ENCODE measurements at places on chromosomes 16 and 17.
A peak's percentile ranks its signal among the peaks of the same experiment; 100 is the strongest.

DNA sequence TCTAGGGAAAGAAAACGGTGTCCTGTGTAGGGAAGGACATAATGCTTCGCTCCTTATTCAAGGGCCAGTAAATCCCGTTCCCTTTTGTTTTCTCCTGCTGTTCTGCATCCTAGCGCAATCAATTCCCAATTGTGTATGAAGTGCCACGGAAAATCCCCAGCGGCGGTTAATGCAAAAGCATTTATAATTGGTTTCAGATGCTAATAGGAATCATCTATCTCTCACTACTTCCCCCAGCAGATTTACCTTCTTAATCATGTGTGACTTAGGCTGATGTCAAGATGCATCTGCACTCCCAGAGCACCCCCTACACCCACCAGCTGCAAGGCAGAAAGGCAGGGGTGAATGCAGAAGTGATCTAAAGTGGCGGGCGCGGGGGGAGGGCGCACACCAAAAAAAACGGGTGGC, 32.7 kb upstream of the SSTR2 start:
- DNase-seq, result peak; percentile 46

GRCh38 chr17:49901460-49902331, 53.8 kb upstream of the TAC4 start:
- DNase-seq, result no peak

- no peak for DNase-seq
Observed at GRCh38 chr16:31008149-31008548, 2.3 kb downstream of the STX1B start.

GRCh38 chr17:61478026-61478789, 26.0 kb downstream of the TBX4 start:
- DNase-seq, result no peak

DNA sequence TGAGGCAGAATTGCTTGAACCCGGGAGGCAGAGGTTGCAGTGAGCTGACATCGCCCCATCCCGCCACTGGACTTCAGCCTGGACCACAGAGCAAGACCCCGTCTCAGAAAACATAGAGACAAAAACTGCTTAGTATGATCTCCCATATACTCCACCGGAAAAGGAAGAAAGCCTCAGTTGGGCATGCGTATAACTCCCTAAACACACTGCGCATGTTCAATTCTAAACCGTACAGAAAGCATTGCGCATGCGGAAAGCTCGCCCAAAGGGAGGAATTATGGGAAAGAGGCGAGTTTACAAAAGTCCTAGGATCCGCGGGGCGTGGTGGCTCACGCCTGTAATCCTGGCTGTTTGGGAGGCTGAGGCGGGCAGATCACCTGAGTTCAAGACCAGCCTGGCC, 312.7 kb upstream of the ERCC4 start:
- DNase-seq, result no peak

DNA sequence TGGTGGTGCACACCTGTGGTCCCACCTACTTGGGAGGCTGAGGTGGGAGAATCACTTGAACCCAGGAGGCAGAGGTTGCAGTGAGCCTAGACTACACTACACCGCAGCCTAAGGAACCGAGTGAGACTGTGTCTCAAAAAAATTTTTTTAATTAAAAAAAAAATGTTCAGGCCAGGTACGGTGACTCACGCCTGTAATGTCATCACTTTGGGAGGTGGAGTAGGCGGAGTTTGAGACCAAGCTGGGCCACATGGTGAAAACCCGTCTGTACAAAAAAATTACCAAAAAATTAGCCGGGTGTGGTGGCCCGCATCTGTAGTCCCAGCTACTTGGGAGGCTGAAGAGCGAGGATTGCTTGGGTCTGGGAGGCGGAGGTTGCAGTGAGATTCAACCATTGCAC, 3.6 kb upstream of the FAM222B start:
- DNase-seq, result no peak

DNA sequence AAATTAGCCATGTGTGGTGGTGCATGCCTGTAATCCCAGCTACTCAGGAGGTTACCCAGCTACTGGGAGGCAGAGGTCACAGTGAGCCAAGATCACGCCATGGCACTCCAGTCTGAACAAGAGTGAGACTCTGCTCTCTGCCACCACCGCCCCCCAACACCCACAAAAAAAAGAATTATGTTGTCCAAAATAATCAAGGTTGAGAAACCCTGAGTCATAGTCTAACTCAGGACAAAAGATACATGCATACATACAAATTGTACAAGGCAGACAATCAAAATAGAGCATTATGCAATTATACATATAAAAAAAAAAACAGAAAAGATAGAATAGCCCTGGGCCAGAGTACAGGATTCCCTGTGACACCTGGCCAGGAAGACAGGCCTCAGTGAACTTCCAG, 6.6 kb upstream of the KPNB1 start:
- no peak for DNase-seq

GRCh38 chr16:57364143-57364542, 5.6 kb downstream of the CCL22 start:
- no peak for DNase-seq

GRCh38 chr17:71229070-71229469, 891.8 kb upstream of the SOX9 start:
- no peak for DNase-seq

GRCh38 chr16:30895627-30896260, 670 bp upstream of the CTF1 start:
- DNase-seq, result no peak

- no peak for DNase-seq
Observed at GRCh38 chr17:47952171-47953021, 5.3 kb downstream of the PRR15L start.

- no peak for DNase-seq
Observed at GRCh38 chr16:83925095-83925905, 26.4 kb downstream of the MLYCD start.

DNA sequence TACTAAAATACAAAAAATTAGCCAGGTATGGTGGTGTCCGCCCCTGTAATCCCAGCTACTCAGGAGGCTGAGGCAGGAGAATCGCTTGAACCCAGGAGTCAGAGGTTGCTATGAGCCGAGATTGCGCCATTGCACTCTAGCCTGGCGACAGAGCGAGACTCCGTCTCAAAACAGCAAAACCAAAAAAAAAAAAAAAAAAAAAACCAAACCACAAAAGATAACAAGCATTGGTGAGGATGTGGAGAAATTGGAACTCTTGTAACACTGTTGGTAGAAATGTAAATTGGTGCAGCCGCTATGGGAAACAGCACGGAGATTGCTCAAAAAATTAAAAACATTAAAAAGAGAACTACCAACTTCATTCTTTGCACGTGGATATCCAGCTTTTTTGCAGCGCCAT, 119.4 kb downstream of the OR1D5 start:
- DNase-seq, result no peak

DNA sequence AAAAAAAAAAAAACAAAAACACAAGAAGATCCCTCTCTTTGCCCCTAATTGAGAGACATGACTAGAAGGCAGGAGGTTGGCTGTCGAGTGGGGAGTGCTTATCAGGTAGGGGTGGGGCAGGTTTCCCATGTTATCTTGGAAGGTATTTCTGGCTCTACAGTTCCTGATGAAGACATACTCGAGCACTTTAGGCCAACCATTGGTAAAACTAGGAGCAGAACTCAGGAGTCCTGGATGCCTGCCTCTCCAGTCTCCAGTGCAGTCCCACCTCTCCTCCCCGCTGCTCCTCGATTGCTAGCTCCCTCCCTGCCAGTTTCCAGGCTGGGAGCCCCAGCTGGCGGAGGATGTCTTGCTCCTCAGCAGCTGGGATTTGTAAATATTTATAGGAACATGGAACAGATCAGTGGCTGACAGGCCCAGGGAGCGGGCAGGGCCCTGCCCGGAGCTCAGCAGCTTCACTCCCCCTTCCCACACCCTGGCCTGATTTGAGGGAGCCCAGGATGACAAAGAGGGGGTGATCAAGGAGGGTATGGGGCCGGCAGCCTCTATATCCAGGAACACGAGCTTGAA, 11.4 kb upstream of the C1QL1 start:
- DNase-seq, result peak; percentile 61

DNA sequence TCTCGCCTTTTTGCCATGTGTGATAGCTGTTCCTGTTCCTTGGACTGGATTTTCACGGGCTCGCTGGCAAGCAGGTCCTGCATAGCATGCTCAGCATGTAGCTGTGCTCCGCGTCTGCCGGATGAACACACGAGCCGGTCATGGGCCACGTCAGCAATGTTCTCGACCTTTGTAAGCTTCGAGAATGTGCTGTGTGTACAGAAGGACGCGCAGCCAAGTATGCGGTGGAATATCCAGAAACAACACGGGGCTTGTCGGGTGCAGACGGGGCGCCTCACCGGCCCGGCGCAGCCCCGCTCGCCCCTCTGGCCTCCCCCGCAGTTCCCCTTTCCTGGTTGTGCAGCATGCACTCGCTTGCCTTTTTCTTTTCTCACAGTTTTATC, 42.2 kb downstream of the RPTOR start:
- DNase-seq, result peak; percentile 25

DNA sequence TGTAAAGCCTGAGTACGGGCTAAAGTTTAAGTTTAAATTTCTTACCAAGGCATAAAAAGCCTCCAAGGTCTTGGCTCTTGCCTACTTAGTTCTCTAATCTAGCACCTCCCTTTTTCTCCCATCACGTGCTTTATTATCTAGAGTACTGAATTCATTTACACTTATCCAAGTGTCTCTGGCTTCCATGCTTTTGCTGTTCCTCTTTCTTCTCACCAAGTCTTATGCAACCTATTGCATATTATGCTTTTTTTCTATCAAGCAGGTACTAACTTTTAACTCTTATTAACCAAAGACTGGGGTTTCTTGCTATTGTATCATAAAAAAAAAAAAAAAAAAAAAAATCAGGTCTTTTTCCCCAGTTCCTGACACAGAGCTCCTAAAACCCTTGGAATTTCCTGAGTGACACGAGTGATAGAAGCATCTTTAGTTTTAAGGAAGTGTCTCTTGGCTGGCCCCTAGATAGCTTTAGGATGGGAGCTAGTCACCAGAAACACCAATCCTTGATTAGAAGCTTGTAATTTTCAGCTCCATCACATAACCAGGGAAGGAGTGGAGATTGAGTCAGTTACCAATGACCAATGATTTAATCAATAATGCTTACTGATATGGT, 44.9 kb downstream of the SSH2 start:
- no peak for DNase-seq

- no peak for DNase-seq
Observed at GRCh38 chr17:40108970-40109824, 8.8 kb upstream of the NR1D1 start.

- no peak for DNase-seq
Observed at GRCh38 chr17:73910206-73910605, 266.0 kb upstream of the SDK2 start.

DNA sequence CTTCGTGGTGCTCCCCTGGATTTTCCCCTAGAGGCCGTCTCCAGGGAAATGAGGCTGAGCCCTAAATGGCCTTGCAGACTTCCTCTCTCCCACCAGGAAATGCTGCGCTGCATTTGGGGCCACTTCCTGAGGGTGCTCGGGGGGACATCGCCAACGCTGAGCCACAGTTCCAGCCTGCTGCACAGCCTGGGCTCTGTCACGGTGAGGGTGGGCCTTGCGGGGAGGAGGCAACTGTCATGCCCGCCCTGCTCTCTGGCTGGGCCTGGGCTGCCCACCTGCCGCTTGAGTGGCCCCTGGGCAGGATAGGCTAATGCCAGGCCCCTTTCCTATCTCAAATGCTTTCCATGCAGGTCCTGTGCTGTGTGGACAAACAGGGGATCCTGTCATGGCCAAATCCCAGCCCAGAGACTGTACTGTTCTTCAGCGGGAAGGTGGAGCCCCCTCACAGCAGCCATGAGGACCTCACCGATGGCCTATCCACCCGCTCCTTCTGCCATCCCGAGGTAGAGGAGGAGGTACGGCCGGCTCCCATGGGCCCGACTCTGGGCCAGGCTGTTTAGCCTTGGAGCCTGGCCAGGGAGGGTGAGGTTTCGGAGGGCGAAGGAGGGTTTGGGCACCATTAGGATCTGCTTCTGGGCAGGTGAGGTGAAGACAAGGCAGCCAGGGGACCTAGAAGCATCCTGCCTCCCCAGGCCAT, 24.2 kb downstream of the CASKIN2 start:
- no peak for DNase-seq

GRCh38 chr17:38967290-38967738, at the start of gene FBXO47:
TSS of gene FBXO47 (minus strand) at chr17:38967403. CDS start at chr17:38963025, 4,378 bp downstream.
- DNase-seq, result peak; percentile 97

DNA sequence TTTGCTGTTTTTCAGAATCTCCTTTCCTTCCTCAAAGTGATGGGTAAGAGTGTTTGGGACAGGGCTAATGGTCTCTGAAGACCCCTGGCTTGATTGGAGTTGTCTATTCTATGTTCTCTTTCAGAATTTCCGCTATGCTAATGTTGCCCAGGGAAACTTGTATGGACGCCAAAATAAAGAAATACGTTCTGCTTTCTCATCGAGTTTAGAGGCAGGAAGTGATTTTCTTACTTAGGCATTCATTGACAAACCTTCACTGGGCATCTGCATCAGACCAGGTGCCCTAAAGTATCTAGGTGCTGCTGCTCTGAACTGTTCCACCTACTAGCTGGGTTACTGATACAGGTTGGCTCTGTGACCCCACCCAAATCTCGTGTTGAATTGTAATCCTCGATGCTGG, 787.9 kb upstream of the EEF2KMT start:
- no peak for DNase-seq

DNA sequence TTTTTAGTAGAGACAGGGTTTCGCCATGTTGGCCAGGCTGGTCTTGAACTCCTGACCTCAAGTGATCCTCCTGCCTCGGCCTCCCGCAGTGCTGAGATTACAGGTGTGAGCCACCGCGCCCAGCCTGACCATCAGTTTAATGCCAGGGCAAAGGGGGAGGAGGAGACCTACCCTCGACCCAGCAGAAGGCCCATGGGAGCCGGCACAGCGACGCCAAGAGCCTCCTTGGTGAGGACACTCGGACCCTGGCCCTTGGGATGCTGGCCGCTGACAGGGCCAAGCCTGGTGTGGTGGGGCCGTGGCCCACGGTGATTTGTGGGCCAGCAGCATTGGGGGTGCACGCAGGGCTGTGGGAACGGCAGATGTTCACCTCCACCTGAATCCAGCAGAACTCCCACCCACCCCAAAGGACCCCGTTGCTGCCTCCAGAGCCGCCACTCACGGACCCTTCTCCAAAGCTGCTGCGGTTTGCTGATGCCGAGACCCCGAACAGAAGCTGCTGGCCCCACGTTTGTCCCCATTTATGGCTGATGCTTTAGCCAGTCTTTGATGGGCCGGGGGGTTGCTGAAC, 20.0 kb downstream of the UTS2R start:
- DNase-seq, result no peak

GRCh38 chr16:89013692-89014402, 36.8 kb upstream of the CBFA2T3 start:
- DNase-seq, result no peak

DNA sequence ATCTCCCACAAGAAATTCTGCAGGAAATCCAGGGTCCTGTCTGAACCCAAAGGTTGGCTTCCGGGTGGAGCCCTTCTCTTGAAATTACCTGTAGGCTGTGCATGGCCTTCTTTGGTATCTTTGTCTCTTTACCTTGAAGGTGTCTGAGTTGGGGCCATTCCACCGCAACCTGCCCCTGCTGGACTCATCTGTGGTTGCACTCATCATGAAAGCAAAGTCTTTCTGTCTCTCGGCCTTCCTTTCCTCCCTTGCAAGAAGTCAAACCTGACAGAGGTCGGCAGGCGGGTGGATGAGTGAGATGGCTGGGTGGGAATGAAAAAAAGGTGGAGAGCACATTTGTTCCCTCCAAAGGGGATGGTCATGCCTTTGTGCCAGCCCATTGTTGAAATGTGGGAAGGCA, 25.1 kb downstream of the SALL1 start:
- DNase-seq, result no peak

Measured in brain (organoid and tissue), 16 donors.